ENCODE measurements at places on chromosomes 7 and 10. TPM values are rescaled to one million over a fixed set of nuclear protein-coding genes. Genes with fewer than 3 reads are reported as not detected.

- DNase-seq: no peak
These were observed 452.9 kb downstream of the TCERG1L start for GRCh38 chr10:130858626-130859025.

- no peak for DNase-seq
These were observed 197.3 kb upstream of the PODXL start for GRCh38 chr7:131753620-131754222.

DNA sequence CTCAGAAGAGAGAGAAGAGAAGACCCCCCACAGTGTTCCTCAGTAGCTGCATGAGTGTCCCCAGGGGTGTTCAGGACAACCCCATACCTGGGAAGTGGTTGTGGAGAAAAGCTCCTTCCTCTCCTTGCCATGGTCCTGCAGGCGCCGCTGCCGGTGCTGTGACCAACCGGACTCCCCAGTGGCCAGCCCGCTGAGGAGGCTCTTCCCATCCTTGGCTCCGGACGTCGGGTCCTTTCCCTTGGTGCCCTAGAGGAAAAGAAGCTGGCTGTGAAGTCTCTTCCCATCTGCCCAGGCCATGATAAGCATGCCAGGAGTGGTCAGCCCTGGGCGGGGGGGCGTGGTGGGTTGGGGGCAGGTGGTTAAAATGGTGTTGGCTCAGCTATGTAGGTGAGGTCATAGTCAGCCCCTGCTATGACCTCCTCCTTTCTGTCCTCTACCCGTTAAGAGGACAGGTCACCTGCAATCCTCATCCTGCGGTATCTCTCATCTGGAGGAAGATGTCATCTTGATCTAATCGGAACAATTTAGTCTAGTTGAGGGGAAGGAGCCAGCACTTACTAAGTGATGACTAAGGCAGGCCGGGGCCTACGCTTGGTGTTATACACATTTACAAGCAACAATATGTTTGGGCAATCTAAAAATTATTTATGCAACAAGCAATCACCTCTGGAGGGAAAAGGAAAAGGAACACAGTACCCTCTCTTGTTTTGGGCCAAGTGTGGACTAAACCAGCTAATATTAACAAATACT, 13.2 kb downstream of the WDR91 start:
- DNase-seq: no peak

GRCh38 chr7:27399791-27400567, 157.4 kb downstream of the EVX1 start:
- DNase-seq: no peak

UTF1 gene
- total RNA-seq: 1.1 TPM

DNA sequence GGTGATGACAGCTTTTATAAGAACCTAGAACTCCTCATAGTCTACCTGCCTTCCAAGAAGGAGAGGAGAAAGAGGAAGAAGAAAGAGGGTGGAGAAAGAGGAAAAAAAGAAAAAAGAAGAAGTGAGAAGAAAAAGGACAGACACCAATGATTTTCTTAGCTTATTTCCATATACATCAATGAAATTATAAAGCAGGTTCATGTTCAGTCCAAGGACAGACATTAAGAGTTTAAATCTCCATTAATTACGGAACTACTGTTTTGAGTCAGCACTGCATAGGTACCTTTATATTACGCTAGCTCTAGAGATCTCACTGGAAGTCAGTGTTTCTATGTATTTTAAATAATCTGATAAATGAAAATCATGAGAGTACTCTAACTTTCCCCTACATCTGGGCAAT, 309.0 kb upstream of the HGF start:
- no peak for DNase-seq

GRID2IP gene
- 0.40 TPM for total RNA-seq

DNA sequence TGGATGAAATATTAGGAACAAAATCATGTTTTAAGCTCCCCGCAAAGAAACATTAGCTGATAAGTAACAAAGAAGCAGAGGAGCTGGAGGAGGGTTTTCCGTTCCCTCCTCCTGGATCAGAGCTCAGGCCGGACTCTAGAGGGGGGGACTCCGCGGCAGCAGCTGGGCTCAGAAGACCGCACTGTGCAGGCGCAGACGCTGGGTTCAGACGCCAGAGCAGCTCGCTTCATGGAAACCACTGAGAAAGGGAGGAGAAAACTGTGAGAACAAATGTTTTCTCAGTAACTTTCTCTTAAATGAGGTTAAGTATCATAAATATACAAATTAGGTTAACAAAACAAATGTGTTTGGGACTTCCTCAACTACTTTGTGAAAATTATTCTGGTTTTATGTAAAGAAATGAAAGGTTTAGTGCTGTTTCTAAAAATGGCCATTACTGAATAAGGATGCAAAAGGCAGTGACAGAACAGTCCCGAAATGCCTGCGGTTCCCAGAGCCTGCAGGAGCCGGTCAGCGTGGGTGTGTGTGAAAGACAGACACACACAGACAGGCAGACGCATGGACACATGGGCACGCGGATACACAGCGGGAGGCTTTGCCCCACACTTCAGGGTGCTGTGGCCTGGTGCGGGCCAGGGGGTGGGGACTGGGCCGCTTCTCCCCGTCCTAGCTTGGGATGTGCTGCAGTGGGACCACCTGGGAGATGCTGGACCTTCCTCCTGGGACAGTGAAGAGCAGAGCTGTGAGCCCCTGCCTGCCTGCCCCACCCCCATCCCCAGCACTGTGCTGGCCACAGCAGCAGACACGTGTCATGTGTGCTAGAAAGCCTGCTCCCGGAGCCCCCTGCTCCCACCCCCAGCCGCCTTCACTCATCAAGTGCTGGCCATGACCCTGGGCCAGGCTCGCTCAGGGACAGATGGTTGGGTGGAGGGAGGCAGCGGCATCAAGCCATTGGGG, 20.3 kb upstream of the ADGRA1 start:
- DNase-seq: no peak

TFR2 gene
- total RNA-seq: 0.30 TPM

GRCh38 chr7:112800486-112800885, 10.3 kb upstream of the TMEM168 start:
- no peak for DNase-seq

DNA sequence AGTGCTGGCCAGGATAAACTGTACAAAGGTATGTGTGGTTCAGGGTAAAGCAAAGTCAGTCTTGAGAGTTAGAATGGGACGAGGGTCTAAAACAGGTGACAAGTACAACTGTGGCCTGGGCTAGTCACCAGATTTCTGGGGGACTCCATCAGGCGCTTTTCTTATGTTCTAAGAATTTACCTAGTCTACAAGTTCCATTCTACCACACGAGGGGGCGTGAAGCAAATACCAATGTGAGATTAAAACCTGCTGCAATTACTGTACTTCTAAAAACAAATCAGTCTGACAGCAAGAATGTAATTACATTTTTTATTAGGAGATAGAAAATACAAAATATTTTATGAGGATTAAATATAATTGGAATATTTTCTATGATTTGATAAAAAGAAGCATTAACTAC, 146.5 kb downstream of the ALOX5 start:
- DNase-seq: no peak

GRCh38 chr10:43878386-43878785, 229.7 kb upstream of the ZNF32 start:
- DNase-seq: no peak

DNA sequence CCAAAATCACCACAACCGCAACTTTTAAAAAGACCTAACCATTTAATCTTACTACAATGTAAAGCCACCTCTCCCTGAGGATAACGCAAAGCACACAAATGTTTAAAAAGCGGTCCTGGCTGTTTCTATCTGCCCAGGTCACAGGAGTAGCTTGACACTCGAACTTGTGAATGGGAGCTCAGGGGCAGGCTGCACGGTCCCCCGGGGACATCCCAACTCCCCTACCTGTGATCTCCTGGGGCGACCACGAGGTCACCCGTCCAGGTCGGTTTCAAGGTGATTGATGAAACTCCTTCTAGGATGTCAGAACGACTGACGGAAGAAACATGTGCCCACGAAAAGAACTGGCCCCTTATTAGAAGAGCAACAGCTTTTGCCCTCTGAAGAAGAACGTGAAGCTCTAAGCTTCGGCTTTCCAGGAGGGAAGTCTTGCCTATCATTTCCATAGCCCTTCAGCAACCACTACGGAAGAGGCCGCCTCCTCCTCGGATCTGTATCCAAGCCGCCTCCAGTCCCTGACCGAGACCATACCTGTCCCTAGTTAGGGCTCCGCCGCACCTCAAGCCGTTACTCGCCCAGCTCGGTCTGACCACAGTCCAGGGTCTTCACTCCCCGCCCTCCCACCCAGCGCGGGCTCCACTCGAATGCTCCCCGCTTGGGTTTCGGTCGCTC, 459 bp downstream of the CYCS start:
- peak; percentile 46 for DNase-seq

GRCh38 chr10:846126-846685, 85.3 kb downstream of the LARP4B start:
- DNase-seq: no peak

DNA sequence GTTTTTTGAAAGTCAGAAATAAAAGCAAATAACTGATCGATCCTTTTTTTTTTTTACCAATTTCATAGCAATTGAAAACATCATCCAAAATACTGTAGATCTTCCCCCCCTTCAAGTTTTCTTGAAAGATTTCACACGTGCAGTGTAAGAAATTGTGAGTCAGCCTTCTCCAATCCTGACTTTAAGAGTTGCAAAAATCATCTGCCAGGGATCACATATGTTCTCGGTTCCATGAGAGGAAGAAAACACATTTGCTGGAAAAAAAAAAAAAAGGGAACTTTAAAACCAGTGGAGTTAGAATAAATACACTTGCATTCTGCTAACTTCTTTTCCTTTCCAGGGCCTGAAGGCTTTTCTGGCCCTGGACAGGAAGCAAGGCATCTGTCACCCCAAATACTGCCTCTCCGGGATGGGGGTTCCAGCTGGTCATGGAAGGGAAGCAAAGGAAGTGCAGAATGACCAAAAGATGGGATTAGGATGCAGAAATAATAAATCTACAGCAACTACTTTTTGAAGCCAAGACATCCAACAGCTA, 198.4 kb upstream of the KIAA1217 start:
- DNase-seq: no peak

DYNC1I1 gene
- 12.1 TPM for total RNA-seq

- DNase-seq: no peak
These were observed 95.3 kb downstream of the HDAC9 start for GRCh38 chr7:18590744-18591340.

CRHR2 gene
- not detected for total RNA-seq

- no peak for DNase-seq
These were observed 13.6 kb downstream of the POR start for GRCh38 chr7:75928568-75928914.

MRC1 gene
- total RNA-seq: 13.2 TPM

GRCh38 chr10:8061274-8062211, 7.1 kb downstream of the GATA3 start:
- no peak for DNase-seq

PRKAR2B gene
- total RNA-seq: 53.2 TPM

ATOH7 gene
- total RNA-seq: 0.60 TPM

GRCh38 chr7:53719122-53719521, 683.7 kb downstream of the POM121L12 start:
- no peak for DNase-seq

All from ovary (tissue), 10 donors.